ENCODE measurements at places on chromosomes 16 and 17. TPM values are rescaled to one million over a fixed set of nuclear protein-coding genes. Genes with fewer than 3 reads are reported as not detected.
A peak's percentile ranks its signal among the peaks of the same experiment; 100 is the strongest.

The TBC1D3G gene
- total RNA-seq: not detected

The HEATR3 gene
- total RNA-seq: 31.1 TPM

The ESRP2 gene
- 26.5 TPM for total RNA-seq

The CD300LF gene
- total RNA-seq: 2.0 TPM

The CD19 gene
- not detected for total RNA-seq

The REXO5 gene
- total RNA-seq: 13.2 TPM

The RAB26 gene
- not detected for total RNA-seq

The MPV17L gene
- 12.1 TPM for total RNA-seq

- H3K4me1 ChIP-seq: no peaks in the 10 kb centered on the region
- no peaks in the 10 kb centered on the region for H3K27me3 ChIP-seq
- no peak overlapping the region for H3K27ac ChIP-seq
- no peak for DNase-seq
Measured at GRCh38 chr17:65977041-65977440, 214.9 kb downstream of the CEP112 start.

- no peak overlapping the region for H3K4me3 ChIP-seq
- no peaks in the 10 kb centered on the region for H3K27me3 ChIP-seq
- no peak for DNase-seq
- peaks cover 6% of the 10 kb centered on the region for H3K4me1 ChIP-seq
- peak overlapping the region; percentile 33 for H3K27ac ChIP-seq
Measured at GRCh38 chr17:67639555-67639954, 78.2 kb upstream of the NOL11 start.

- H3K4me3 ChIP-seq: no peak overlapping the region
- H3K27me3 ChIP-seq: no peaks in the 10 kb centered on the region
- no peaks in the 10 kb centered on the region for H3K36me3 ChIP-seq
- DNase-seq: no peak
- no peak overlapping the region for H3K27ac ChIP-seq
Measured at GRCh38 chr16:17382514-17382913, 88.2 kb downstream of the XYLT1 start.

DNA sequence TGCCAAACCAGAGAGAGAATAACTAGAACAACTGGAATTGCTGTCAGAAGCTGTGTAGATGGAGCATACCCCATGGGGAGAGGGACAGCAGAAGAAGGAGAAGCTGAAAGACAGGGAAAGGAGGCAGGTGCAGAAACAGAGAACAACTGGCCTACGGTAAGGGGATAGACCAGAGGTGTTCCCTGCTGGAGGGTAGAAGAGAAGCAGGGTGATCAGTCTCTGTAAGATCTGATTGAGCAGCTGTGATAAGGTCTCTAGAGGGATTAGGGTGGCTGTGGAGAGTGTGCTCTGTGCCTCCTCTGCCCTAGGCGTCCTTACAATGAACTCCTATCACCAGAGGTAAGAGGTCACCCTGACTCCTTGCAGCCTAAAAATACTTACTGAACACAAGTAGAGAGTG is 30.4 kb upstream of the HS3ST3B1 start:
- no peak overlapping the region for H3K4me3 ChIP-seq
- no peak overlapping the region for H3K27ac ChIP-seq
- H3K4me1 ChIP-seq: no peaks in the 10 kb centered on the region
- H3K27me3 ChIP-seq: no peaks in the 10 kb centered on the region
- no peak for DNase-seq

DNA sequence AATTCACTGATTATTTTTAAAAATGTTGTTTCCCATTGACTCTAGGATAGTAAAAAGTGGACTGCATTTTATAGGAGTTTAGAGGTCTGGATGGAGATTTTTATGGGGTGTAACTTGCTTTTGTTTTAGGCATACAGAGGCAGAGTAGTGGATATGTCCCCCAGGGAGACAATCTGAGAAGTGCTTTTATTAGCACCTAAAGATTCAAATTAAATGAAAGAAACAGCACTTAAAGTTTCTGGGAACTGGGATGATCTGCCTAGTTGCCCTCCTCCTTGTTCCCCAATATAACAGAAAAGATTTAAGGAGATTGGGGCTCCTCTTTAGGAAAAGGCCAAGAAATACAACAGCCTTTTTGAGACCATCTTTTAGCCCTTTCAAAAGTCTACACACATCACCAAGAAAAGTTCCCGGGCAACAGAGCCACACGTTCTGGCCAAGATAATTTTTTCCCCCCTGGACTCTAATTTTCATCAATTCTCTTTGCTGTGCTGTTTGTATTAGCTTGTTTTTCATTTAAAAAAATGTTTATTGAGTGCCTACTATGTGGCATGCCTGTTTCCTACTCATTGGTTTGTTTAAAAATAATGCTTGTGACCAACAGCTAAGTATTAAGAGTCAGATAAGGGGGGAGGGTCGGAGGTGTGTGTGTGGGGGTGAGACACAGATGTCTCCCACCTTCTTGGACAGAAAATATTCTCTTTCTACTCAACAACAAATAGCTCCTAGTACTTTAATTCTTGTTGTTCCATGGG is 2.5 kb upstream of the IGF2BP1 start:
- no peak overlapping the region for H3K4me3 ChIP-seq
- no peak for DNase-seq
- H3K27me3 ChIP-seq: peaks cover 99% of the 10 kb centered on the region
- no peaks in the 10 kb centered on the region for H3K4me1 ChIP-seq
- no peak overlapping the region for H3K27ac ChIP-seq

GRCh38 chr16:31487720-31488467 is 5.0 kb downstream of the SLC5A2 start:
- peaks cover 1% of the 10 kb centered on the region for H3K36me3 ChIP-seq
- no peak for DNase-seq
- H3K27me3 ChIP-seq: peaks cover 3% of the 10 kb centered on the region
- H3K4me3 ChIP-seq: peak overlapping the region; percentile 38
- peaks cover 5% of the 10 kb centered on the region for H3K4me1 ChIP-seq

GRCh38 chr16:80347900-80348299 is 192.9 kb upstream of the DYNLRB2 start:
- no peak overlapping the region for H3K4me3 ChIP-seq
- H3K27ac ChIP-seq: no peak overlapping the region
- no peaks in the 10 kb centered on the region for H3K36me3 ChIP-seq
- no peaks in the 10 kb centered on the region for H3K4me1 ChIP-seq
- no peak for DNase-seq

DNA sequence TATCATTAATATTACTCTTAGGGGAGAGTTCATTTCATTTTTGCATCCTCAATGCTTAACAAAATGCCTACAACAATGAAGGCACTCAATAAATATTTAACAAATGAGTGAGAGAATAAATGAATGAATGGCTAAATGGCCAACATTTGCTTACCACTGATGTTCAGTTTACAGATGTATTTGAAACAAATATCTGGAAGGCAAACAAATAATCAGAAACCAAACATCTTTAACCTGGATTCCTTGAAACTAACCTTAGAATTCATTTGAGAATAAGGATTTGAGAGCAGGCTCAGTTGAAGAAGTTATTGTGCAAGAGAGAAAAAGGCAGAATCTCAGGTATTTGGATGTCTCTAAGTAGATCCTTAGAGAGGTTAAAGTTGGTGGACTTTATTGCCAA is 8.4 kb downstream of the NACA2 start:
- no peak overlapping the region for H3K27ac ChIP-seq
- H3K27me3 ChIP-seq: no peaks in the 10 kb centered on the region
- H3K4me3 ChIP-seq: no peak overlapping the region
- H3K36me3 ChIP-seq: no peaks in the 10 kb centered on the region

- H3K27me3 ChIP-seq: peaks cover 9% of the 10 kb centered on the region
- no peaks in the 10 kb centered on the region for H3K36me3 ChIP-seq
- H3K4me1 ChIP-seq: no peaks in the 10 kb centered on the region
- H3K27ac ChIP-seq: no peak overlapping the region
- no peak overlapping the region for H3K4me3 ChIP-seq
- no peak for DNase-seq
Measured at GRCh38 chr17:46853896-46854444, 2.6 kb downstream of the WNT9B start.

DNA sequence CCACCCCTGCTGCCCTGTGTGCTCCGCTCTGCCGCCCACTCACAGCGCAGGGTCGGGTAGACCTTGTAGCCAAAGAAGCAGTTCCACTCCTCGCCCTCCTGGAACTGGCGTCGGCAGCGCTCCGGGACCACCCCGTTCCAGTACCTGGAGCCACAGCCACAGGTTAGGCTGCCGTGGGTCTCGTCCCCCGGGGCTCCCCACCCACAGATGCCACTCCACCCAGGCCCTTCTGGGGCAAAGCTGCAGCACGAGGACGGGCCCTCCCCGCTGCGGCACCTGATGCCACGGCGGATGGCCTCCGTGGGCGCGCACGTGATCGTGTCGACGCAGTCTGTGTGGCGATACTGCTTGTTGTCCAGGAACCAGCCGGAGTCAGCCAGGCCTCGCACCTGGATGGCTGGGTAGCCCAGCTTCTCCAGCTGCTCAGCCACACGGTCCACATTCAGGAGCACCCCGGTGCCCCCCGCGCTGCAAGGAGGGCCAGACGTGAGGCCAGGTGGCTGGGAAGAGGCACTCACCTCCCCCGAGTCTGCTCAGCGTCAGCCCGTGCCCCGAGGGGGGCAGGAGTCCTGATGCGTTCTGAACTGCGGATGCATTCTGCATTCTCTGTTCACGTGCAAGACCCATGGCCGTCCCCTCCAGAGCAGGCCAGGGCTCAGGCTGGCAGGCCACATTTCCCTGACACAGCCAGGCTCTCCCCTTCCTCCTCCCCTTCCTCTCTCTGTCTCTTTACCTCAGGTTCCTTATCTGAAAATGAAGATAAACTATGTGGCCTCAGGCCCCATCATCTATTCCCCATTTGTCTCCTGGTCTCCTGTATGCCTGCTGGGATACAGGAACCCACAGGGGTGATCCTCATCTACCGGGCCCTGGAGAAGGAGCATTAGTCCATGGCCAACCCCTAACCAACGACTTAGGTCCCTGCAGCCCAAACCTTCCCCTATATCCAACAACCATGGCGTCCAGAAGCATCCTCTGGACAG is 4.1 kb downstream of the NOTUM start:
- no peaks in the 10 kb centered on the region for H3K4me1 ChIP-seq
- peaks cover 46% of the 10 kb centered on the region for H3K27me3 ChIP-seq
- H3K4me3 ChIP-seq: no peak overlapping the region
- H3K27ac ChIP-seq: no peak overlapping the region

GRCh38 chr16:49603956-49604355 is 230.4 kb downstream of the C16orf78 start:
- no peaks in the 10 kb centered on the region for H3K4me1 ChIP-seq
- no peak for DNase-seq
- no peak overlapping the region for H3K27ac ChIP-seq
- H3K36me3 ChIP-seq: no peaks in the 10 kb centered on the region
- H3K4me3 ChIP-seq: no peak overlapping the region

GRCh38 chr17:73614256-73614655 is 30.0 kb downstream of the SDK2 start:
- H3K27ac ChIP-seq: peak overlapping the region; percentile 20
- no peak for DNase-seq
- no peaks in the 10 kb centered on the region for H3K36me3 ChIP-seq
- H3K4me1 ChIP-seq: no peaks in the 10 kb centered on the region
- H3K27me3 ChIP-seq: no peaks in the 10 kb centered on the region

GRCh38 chr16:85750146-85750826 is 610 bp downstream of the C16orf74 start:
- DNase-seq: no peak
- H3K4me1 ChIP-seq: peaks cover 19% of the 10 kb centered on the region
- no peaks in the 10 kb centered on the region for H3K36me3 ChIP-seq
- no peaks in the 10 kb centered on the region for H3K27me3 ChIP-seq
- H3K27ac ChIP-seq: no peak overlapping the region

GRCh38 chr16:72241008-72241407 is 69.1 kb upstream of the PMFBP1 start:
- no peak overlapping the region for H3K27ac ChIP-seq
- no peak overlapping the region for H3K4me3 ChIP-seq
- H3K27me3 ChIP-seq: no peaks in the 10 kb centered on the region
- no peaks in the 10 kb centered on the region for H3K4me1 ChIP-seq
- DNase-seq: no peak
- H3K36me3 ChIP-seq: no peaks in the 10 kb centered on the region

- no peak overlapping the region for H3K27ac ChIP-seq
- H3K4me3 ChIP-seq: no peak overlapping the region
- DNase-seq: no peak
- no peaks in the 10 kb centered on the region for H3K36me3 ChIP-seq
- peaks cover 3% of the 10 kb centered on the region for H3K4me1 ChIP-seq
Measured at GRCh38 chr16:85620374-85620773, 7.3 kb downstream of the GSE1 start.

GRCh38 chr17:74380086-74380958 is 13.0 kb downstream of the GPR142 start:
- no peak for DNase-seq
- peaks cover 5% of the 10 kb centered on the region for H3K4me1 ChIP-seq
- no peaks in the 10 kb centered on the region for H3K36me3 ChIP-seq
- H3K27ac ChIP-seq: peak overlapping the region; percentile 75
- peak overlapping the region; percentile 49 for H3K4me3 ChIP-seq

GRCh38 chr17:76643553-76644148 is at the start of gene ST6GALNAC1:
Gene ST6GALNAC1 (minus strand): TSS chr17:76643757. CDS start chr17:76643638, 119 bp downstream.
- H3K36me3 ChIP-seq: no peaks in the 10 kb centered on the region
- DNase-seq: no peak
- no peak within 1 kb of the TSS for H3K4me3 ChIP-seq
- peak within 1 kb of the TSS; percentile 33 for H3K27ac ChIP-seq
- no peaks in the 10 kb centered on the region for H3K27me3 ChIP-seq

- peak overlapping the region; percentile 82 for H3K27ac ChIP-seq
- DNase-seq: peak; percentile 48
- peak overlapping the region; percentile 79 for H3K4me3 ChIP-seq
- no peaks in the 10 kb centered on the region for H3K36me3 ChIP-seq
Measured at GRCh38 chr16:57485091-57485915, 990 bp downstream of the DOK4 start.

DNA sequence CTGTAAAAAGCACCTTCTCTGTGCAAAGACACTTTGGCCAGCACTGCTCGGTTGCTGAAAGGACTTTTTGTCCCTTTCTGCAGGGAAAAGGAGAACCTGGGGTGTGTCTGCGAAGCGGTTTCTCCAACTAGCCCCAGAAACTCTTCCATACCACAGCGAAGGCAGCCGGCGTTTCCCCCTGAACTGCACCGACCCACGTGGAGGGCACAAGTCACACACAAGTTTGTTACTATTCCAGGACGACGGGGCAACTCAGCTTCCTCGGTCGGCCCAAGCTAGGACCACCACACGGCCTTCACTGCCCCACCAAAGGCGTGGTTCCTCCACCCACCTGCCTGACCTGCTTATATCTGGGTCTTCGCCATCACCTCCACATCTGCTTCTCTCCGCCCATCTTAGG is 1.9 kb downstream of the RTN4RL1 start:
- H3K36me3 ChIP-seq: no peaks in the 10 kb centered on the region
- peak overlapping the region; percentile 56 for H3K4me3 ChIP-seq
- H3K27me3 ChIP-seq: no peaks in the 10 kb centered on the region

GRCh38 chr16:75919664-75920063 is 193.4 kb upstream of the CPHXL start:
- no peaks in the 10 kb centered on the region for H3K36me3 ChIP-seq
- no peaks in the 10 kb centered on the region for H3K4me1 ChIP-seq
- H3K27ac ChIP-seq: no peak overlapping the region
- DNase-seq: no peak
- H3K4me3 ChIP-seq: no peak overlapping the region
- no peaks in the 10 kb centered on the region for H3K27me3 ChIP-seq
